ENCODE measurements at places on chromosomes 3 and 15.

GRCh38 chr3:100073714-100074307, 40.5 kb downstream of the FILIP1L start:
- no peak for DNase-seq

DNA sequence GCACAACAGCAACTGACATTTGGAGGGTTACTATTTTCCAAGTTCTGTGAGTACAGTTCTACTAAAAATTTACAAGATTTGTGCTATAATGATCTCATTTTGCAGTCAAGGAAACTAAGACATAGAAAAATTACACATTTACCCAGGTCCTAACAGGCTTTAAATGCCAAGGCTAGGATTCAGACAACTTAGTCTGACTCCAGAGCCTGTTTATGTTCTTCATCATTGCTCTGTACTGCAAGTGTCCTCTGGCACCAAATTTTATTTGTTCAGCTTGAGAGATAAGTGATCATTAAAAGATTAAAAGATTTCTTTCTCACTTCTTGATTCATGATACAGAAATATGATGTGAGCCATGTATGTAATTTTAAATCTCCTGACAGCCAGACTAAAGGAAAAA, 290.8 kb downstream of the UBE2E2 start:
- DNase-seq: no peak

GRCh38 chr3:40980467-40980866, 218.8 kb upstream of the CTNNB1 start:
- DNase-seq: no peak

DNA sequence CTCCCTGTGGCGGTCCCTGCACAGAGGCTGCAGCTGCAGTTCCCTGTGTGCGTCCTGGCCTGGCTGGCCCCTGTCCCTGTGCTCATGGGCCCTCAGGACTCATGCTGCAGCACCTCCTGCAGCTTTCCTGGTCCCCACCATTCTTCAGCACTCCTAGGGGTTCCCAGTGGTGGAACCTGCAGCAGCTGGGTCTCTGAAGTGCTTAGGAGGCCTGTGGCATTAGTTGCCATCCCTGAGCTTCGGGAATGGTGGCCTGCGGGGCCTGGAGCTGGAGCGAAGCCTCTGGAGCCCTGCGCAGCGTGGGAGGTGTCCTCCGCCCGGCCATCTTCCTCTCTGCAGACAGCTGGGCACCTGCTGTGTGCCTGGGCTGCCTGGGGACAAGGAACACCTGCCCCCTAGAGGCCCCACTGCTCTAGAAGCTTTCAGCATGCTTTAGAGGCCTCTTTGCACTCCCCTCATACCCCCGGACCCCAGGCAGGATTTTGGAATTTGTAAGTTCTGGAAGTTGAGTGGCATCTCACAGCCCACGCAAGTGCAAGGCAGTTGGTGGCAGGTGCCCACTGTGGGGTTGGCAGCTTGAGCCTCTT, 13.1 kb downstream of the PLXNA1 start:
- DNase-seq: no peak

GRCh38 chr3:59726279-59726678, 676.5 kb upstream of the CFAP20DC start:
- no peak for DNase-seq

DNA sequence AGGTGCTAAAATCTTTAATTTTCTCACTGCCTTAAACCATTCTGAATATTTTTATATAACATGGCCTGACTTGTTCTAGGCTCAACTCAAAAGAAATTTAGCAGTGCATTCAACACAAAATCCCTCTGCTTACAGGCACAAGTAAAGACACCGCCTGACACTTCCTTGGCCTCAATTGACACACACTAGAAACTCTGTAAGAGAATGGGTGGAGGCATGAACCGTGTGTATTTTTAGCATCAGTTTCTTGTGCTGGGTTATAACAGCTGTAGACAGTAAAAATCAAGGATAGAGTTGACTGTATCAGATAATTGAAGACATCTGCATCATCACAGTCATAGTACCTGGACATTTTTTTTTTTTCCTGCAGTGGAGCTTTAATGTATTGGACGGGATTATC, 54.3 kb downstream of the SLC9A9 start:
- no peak for DNase-seq

DNA sequence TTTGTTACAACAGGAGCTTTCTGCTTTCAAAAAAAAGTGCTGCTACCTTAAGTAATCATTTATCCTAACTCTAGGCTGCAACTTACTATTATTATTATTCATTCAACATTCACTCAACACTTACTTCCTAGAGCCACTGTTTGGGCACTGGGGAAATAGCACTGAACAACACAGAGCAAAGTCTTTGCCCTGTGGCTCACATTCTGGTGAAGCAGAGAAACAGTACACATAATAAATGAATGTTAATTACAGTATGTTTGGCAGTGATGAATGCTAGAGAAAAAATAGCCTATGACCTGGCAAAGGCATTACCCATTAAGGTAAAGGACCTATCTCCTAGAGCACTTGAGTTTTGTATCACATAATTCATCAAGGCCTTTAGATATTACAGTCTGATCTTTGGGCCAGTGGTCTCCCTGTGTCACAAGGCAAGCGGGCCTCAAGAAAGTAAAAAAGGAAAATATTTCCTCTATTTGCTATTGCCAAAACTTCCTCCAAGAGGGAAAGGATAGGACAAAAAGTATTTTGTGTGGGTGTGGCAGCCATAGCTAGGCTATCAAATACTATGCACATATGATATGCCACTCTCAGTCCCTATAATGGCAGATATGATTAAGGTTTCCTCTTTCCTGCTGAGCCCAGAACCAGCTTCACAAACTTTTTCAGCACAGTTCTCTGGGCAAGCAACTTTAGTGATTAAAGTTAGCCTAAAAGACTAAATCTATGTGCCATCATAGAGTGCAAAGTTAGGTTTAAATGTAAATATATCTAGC, 142.8 kb downstream of the FHIT start:
- no peak for DNase-seq

DNA sequence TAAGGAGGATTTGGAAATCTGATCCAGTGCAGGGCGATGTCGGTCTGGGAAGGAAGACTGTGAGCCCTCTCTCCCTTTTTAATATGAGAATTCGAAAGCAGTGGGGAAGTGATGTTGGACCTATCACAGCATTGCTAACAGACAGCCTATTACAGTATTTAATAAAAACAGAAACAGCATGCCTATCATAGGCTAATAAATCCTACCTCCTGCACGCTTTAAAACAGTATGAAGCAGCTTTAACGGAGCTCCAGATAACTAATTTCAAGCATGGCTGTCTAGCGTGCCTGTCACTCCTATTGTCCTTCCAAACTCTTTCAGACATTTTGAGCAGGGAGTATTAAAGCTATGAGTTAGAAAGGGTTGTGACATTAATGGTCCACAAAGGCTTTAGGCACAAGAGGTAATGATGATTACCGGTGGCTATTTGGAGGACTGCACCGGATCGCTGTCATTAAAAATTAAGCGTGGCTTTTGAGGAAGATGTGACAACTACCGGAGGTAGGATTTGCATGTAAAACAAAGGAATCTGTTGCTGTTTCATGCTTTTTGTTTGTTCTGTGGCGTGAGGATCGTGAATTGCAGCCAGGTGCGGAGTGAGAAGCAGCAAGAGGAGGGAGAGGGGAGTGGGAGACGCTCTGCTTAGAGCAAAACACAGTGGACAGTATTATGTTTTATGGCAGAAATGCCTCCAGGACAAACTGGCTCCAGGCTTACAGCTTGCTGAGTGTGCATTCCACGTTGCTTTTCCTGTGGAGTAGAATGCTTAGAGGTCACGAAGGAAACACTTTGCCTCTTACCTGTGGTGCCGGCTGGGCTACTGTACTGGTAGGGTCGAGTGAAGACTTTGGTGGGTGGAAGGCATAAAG, at the start of gene KCNMB2:
Gene KCNMB2, plus strand, starts transcription at position 226 of the 869 bp plus-strand sequence.
- DNase-seq: peak; percentile 6

- no peak for DNase-seq
Measured at GRCh38 chr3:172302203-172302602, 146.1 kb downstream of the GHSR start.

DNA sequence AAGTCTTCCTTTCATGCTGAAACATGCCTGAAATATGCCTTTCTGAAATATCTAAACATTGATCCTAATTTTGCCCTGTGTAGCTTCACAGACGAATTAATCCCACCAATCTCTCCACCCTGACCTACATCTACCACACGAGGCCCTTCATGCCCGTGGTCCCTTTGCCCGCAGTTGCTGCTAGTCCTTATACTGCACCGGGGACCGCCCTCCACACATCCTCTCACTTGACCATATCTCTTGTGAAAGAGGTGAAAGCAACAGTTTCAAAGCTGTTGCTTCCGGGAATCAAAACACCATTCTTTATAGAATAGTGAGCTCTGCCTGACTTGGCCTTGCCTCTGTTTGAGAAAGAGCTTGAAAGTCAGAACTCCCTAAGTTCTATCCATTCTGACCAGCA, 499.5 kb downstream of the NTRK3 start:
- DNase-seq: no peak

DNA sequence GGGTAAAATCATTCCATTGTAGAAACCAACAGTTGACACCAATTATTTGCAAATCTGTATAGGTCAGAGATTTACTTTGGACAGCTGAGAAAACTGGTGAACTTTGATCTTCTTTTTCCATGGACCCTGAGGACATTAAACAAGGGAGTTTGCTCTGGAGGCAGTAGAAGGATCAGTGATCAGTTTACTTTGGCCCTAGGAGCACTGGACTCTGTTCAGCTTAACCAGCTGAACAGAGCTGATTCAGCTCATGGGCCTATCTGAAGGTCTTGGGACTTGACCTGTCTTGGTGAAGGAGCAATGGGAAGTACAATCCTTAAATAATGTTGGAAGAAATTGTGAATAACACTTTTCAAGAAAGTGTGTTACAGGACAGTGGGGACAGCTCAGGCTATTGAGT, 15.2 kb upstream of the TF start:
- DNase-seq: no peak

DNA sequence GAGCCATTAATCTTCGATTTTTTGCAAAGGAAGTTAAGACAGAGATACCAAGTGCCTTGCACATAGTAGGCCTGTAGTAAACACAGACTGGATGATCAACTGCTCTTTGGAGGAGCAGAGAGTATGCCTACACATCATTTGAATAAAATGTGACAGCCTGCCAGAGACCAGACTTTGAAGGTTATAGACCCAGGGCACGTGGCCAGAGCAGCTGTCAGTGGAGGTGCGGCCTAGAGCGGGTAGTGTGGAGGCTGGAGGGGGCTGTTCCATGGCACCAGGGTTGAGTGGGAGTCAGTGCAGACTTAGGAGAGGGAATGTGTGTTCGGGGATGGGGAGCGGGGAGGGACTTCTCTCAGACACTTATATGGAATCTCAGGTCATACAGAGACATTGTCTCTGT, 80.8 kb downstream of the SMAD3 start:
- DNase-seq: no peak

DNA sequence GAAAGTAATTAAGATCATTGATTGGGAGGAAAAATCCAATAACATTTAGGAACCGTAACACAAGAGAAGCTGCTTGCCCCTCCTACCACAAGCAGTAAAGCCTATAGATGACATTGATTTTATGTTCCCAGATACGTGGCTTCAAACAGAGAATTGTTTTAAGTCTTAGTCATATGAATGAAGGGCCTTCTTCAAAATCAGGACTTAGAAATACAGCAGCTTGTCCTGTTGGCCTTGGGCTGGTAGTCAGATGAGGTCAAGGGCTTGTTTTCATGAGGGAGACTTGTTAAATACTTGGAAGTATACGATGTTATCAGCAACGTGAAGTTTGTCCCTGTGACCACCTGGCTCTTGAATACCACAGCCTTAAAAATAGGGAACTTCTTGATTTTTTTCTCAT, 114.4 kb downstream of the VGLL4 start:
- DNase-seq: no peak

All from HEK293T (cell line).